Amniotic stem cell (primary cell): ENCODE measurements at places on chromosomes 6 and 20.

- no peak for DNase-seq
Observed at GRCh38 chr20:15889514-15890256, 683.6 kb downstream of the KIF16B start.

DNA sequence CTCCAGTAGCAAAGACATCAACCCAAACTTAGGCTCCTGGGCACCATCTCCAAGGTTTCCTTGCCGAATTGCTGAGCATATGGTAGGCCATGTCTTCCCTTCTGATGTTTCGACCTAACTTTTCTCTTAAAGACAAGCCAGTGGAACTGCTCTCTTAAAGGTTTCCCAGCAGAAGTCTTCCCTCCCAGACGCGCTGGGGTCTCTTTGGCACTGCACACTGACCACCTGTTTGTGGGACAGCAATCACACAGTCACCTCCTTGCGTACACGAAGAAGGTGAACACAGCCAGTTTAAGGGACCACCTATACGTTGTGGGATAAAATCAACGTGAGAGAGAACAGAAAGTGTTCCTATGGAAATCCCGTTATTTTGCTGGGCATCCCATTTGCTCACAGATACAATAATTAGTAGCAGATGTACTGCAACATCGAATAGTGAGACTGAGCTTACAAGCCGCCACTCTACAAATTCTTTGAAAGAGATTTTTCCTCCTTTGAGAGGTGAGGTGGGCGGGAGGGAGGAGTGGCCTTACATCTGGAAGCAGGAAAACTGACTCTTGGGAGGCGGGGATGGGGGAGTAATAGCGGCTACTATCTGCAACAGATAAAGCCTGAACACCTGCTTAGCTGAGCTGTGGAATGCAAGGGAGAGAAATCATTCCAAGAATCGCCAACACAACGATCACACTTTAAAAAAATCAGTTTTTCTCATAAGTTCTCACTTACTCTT lies 9.9 kb downstream of the GRIK2 start:
- DNase-seq, result no peak

DNA sequence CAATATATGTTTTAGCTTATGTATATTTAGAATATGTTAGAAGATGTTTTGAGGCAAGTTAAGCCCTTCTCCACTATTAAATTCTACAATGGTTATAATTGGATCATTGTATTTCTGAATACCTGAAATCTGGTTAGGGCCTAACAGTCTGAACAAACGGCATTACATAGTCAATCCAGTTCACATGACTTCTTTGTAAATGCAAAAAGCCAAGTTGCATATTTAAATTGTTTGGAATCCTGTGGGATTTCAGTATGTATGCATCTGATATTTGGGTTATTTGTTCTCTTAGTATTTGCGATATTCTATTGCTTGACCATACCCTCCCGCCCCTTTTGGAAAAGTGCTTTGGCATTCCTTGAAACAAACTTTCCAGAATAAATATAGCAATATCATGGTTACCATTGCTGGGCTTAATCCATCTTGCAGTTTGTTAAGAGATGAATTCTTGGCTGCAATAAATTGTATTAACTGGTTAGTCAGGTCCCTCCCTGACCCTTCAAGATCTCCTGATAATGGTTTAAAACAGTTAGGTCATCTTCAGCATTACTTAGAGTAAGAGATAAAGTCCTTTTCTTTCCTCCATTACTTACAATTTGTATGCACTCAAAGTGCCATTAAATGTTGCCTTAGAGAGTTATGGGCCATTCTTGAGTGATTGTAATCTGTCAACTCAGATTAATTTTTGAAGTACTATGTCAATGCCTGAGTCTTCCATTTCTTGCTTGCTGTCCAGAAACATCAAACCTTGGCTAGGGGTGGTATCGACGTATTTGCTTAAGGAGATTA lies 36.5 kb downstream of the LRRC1 start:
- DNase-seq, result no peak

DNA sequence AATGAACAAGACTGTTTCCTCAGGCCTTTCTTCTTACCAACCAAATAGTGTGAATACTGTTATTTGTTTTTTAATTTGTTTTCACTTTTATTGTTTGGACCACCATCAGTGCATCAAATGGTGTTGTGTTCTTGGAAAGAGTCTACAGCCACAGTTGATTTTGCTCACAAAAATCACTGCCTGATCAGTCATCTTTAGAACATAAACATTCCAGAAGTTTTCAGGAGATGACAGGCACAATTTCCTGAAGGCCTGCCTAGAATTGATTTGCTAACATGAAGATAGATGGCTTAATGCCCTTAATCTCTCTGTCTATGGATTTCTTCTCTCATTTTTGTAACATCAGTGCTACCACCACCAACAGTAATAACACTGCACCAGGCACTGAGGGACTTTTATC lies 13.5 kb downstream of the IL22RA2 start:
- no peak for DNase-seq

GRCh38 chr20:62947532-62948300 lies 4.8 kb upstream of the SLC17A9 start:
- DNase-seq, result no peak

DNA sequence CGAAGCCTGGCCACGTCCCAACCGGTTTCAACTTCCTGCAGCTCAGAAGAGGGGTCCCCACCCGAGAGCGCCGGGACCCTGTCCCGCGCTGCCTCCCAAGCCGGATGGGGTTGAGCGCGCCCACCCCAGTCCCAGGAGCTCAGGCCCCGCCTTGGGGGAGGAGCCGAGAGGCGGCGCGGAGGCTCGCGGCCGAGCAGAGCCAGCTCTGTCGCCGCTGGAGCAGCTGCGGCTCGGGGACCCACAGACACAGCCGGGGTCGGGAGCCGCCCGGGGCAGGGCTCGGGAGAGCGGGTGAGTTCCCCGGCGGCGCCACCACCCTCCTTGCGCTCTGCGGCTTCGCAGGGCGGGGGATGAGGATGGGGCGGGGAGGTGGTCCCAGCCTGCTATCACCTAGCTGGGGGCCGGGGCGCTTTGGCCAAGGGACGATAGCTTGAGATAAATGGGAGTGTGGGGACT lies at the start of gene PPP1R16B:
Gene PPP1R16B (plus strand): TSS at position 196 of the 456 bp plus-strand sequence. CDS start 30,229 bp downstream, outside the sequence.
- no peak for DNase-seq

DNA sequence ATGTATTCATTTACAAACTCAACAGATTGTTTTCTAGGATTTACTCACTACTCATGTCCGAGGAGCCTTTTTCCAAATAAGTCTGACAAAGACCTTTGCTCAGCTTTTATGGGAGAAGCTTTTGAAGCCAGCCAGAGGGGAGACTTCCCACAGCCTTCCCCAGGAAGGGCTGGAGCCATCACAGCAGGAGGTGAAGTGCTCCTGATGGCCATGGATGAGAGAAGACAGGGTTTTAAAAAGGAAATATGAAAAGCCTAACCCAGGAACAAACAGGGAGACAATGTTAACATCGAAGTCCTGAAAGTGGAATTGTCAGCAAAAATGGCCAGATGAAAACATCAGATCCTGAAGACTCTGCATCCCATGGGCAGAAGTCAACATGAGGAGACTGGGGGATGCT lies 11.6 kb upstream of the TAGAP start:
- no peak for DNase-seq

- no peak for DNase-seq
Observed at GRCh38 chr6:37904590-37904989, 85.1 kb downstream of the ZFAND3 start.
